ENCODE measurements at places on chromosomes 6 and 20. TPM values are rescaled to one million over a fixed set of nuclear protein-coding genes. Genes with fewer than 3 reads are reported as not detected.
A peak's percentile ranks its signal among the peaks of the same experiment; 100 is the strongest.

The SLC4A11 gene
- 2.5 TPM for total RNA-seq

The ZBTB12 gene
- 37.1 TPM for total RNA-seq

The PROKR2 gene
- total RNA-seq: 2.3 TPM

The TMEM63B gene
- 44.7 TPM for total RNA-seq

- DNase-seq: no peak
Measured at GRCh38 chr6:25882051-25882496, 8.0 kb upstream of the SLC17A3 start.

DNA sequence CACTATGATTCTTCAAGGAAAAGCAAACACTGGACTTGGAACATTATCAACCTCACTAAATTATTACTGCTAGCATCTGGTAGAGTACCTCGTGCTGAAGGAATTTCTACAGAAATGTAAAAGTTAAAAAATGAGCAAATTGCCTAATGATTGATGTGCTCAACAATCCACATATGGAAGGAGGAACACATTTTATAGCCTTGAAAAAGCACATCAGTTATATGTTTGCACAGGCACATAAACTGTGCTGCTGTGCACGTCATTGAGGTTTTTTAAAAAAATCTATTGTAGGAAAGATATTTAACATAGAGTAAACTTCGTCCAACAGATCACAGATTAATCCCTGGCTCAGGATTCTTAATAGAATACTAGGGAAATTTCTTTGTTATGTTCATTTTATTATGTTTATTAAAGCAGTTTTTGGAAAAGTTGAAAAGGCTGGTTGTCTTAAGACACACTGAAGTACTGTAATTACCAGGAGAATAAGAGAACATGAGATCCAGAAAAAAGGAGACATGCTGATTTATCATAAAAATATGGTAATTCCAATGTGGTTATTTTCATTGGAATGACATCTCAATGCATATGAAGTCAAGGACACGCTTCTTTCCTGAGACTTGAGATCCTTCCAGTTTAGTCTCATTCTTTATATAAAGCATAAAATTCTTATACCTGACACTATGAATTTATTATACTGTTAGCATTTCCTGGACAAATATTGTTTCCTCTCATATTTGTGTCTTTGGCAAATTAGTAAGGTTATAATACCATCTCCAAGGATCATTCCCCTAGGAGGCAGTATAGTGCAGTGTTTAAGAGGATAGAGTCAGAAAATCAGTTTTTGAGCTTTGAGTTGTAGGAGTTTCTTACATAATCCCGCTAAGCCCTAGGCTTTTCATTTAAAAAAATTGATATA lies 511.1 kb downstream of the TENT5A start:
- DNase-seq: no peak

DNA sequence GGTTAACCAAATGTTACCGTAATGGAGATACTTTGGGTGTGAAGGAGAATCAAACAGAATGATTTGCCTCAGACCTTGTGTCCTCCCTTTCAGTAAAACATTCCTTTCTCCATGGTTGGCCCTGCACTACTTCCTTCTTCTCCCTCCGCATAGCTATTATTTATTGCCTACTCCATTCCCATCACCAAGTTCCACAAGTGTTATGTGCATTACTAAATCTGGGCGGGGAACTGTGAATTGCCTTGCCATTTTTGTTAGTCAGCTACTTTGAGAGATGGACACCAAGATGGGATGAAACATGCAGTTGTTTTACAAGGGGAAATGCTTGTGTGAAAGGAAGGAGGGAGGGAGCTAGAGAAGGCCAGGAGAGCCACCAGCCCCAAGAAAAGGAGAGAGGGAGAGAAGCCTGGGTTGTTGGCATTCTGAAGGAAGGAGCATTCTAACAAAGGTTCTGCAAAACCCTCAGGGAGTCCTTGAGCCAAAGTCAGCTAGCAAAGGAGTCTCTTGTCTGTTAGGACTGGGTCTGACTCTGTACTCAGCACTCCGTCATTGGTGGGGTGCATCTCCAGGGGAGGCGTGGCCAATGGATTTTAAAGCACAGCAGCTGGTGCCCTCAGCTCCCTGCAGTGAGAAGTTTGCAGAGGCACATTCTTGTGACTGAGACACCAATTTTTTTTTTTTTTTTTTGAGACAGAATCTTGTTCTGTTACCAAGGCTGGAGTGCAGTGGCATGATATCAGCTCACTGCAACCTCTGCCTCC lies 83.6 kb upstream of the CHD6 start:
- no peak for DNase-seq

GRCh38 chr6:147142684-147143245 lies 61.5 kb upstream of the STXBP5 start:
- DNase-seq: no peak

DNA sequence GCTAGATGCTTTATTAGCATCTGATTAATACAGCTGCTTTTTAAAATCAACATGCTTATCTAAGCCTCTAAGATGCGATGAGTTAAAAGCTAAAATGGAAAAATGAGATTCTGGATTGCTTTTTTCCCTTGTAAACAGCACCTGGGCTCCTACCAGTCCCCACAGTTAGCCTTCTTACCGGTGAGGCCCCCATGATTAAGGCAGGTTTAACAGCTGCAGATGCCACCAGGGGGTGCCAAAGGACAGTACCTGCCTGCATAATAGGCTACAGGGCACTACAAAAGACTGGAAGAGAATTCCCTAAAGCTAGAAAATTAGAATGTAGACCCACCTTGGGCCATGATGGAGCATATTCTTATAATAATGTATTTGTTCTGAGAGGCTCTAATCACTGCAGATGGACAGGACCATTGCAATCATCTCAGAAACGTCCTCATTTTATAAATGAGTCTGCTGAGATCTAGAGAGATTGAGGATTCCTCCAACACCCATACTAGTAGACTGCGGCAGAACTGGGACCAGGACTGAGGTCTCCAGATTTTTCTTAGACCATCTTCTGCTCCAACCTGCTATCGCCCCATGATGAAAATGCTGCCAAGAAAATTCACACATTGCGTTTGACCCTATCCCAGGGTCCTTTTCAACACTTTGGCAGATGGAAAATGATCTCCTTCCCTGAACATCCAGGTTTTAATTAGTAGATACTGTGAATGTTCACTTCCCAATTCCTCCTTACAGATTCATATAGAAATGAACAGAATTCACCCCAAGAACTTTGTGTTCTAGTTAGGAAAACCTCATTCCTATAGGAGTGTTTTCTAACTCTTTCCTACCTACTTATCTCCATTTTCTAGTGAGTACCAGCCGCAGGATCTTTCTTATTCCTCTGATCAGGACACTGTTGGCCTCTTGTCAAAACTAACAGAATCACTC lies 148.8 kb downstream of the RPS12 start:
- DNase-seq: peak; percentile 71

DNA sequence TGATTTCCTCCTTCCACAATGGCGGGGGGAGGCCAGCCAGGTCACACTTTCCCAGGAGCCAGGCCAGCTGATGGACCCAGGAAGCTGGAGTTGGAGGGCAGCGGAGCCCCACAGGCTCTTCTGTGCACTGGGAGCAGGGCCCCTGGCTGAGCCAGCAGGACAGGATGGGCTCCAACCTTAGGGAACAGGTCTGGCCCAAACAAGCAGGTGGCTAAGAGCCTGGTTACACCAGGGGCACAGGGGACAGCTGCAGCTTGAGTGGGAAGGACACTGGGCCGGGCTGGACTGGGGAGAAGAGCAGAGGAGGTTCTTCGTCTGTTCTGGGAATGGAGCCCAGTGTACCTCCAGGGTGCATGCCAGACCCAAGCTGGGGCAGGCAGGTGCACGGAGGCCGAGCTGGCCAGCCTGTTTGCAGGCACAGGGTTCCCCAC lies 102.3 kb downstream of the DLL1 start:
- DNase-seq: peak; percentile 28

- DNase-seq: no peak
Measured at GRCh38 chr6:80441131-80441530, 334.7 kb downstream of the BCKDHB start.

DNA sequence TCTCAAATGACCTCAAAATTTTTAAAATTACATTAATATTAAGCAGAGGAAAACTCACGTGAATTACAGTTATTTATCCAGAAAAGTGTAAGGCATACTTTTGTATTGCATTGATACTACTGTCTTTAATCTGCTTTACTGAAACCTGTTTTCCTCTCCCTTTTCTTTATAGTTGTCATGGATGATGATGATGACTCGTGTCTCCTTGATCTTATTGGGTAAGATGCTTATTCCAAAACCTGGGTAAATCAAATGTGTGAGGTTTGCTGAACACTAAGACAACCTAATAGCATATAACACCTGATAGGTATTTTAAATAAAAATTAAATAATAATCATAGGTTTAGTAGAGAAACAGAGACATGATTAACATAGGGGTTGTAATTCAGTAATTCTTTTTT lies 40.0 kb downstream of the BICRAL start:
- no peak for DNase-seq

DNA sequence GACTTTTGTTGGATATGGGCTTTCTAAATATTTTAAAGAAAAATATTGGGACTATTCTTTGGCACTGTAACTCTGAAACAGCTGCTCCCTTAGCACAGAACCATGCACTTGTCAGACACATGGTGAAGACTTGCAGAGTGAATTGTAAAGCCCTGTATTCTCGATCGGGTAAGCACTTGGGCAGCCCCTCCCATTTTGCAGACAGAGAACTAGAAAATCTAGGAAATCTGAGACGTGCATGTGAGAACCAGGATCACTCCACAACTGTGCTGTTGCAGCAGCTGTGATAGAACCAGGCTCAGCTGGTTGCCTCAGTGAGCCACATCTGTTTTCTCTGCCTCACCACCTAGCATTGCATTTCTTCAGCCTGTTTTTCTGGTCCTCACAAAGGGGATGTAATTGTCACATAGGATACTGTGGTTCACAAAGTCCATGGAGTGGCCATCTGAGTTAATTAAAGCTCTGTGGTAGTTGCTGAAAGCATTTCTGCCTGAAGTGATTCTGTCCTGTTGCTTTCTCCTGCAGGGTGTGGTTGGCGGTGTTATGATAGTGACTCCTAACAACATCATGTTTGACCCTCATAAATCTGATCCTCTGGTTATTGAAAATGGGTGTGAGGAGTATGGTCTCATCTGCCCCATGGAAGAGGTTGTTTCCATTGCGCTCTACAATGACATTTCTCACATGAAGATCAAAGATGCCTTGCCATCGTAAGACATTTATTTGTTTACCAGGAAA lies 71.8 kb upstream of the HINT3 start:
- DNase-seq: no peak

DNA sequence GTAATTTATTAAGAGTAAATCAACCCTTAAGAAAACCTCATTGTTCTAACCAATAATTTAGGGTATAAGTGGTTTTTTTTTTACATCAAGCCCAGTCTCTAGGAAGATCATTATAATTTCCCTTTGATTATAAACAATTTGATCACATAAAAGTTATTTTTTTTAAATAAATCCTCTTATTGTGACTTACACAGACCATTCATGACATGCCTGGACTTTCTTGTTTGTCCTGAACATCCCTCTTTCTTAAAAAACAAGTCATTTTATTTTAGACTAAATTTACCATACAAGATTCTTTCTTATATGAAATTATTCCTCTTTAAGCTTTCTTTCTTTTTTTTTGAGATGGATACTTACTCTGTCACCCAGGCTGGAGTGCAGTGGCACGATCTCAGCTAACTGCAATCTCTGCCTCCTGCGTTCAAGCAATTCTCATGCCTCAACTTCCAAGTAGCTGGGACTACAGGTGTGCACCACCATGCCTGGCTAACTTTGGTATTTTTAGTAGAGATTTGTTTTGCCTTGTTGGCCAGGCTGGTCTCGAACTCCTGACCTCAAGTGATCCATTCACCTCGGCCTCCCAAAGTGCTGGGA lies 53.6 kb upstream of the AGPAT4 start:
- DNase-seq: no peak

- DNase-seq: no peak
Measured at GRCh38 chr6:35034411-35035191, 106.5 kb downstream of the TCP11 start.

- DNase-seq: no peak
Measured at GRCh38 chr6:13334953-13335352, 6.6 kb upstream of the TBC1D7 start.

DNA sequence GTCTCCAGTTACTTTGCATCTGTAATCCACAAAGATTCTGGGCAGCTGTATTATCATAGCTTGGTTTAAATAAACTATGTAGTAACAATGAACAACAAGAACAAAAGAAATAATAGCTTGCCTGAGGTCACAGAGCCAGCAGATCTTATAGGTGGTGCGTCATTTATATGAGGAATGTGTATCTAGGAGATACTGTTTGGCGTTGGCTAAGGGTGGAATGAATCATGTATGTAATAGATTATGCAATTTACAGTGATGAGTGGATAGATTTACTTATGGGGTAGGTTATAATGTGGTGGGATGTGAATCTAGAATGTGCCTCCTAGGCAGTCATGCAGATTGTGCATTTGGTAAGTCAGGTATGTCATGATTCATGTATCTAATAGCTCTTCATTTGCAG lies 42.8 kb downstream of the HNF4A start:
- no peak for DNase-seq

- DNase-seq: no peak
Measured at GRCh38 chr6:31805939-31806469, 762 bp downstream of the LSM2 start.

DNA sequence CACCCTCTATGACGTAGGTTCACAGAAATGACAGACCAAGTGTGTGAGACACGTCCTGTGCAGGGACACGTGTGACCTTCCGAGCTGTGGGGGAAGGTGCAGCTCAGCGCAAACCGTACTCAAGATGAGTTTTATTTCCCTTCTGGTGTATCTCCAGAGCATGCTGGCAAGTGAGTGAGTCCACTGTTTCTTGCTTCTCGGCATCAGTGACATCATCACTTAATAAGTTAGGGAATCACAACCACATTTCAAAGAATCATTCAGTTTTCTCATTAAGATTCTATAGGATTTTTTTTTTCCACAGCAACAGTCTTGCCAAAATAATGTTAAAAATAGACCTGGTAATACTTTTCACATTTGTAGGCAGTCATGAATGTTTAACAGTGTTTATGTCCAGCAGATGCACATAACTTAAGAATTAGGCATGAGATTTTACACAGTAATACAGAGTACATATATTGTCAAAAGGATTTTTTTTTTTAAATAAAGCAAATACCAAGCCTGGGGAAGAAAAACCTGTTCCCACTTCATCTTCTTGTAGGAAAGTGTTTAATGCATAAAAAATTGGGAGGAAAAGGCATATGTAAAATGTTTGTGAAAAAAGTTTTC lies 417.8 kb downstream of the CDC5L start:
- DNase-seq: no peak

GRCh38 chr6:37168811-37169495 lies 999 bp upstream of the PIM1 start:
- DNase-seq: no peak
